Hematopoietic multipotent progenitor cell treated with erythropoietin and hydrocortisone succinate and interleukin-3 and kit ligand, for 17 days (in vitro differentiated cells): ENCODE measurements at places on chromosomes 3 and 15.

- no peak for DNase-seq
Measured at GRCh38 chr15:63354821-63355650, 26.6 kb downstream of the CA12 start.

- DNase-seq: no peak
Measured at GRCh38 chr15:100112061-100112420, 229.7 kb downstream of the ADAMTS17 start.

GRCh38 chr15:57769266-57769665 lies 62.8 kb downstream of the POLR2M start:
- DNase-seq: no peak

DNA sequence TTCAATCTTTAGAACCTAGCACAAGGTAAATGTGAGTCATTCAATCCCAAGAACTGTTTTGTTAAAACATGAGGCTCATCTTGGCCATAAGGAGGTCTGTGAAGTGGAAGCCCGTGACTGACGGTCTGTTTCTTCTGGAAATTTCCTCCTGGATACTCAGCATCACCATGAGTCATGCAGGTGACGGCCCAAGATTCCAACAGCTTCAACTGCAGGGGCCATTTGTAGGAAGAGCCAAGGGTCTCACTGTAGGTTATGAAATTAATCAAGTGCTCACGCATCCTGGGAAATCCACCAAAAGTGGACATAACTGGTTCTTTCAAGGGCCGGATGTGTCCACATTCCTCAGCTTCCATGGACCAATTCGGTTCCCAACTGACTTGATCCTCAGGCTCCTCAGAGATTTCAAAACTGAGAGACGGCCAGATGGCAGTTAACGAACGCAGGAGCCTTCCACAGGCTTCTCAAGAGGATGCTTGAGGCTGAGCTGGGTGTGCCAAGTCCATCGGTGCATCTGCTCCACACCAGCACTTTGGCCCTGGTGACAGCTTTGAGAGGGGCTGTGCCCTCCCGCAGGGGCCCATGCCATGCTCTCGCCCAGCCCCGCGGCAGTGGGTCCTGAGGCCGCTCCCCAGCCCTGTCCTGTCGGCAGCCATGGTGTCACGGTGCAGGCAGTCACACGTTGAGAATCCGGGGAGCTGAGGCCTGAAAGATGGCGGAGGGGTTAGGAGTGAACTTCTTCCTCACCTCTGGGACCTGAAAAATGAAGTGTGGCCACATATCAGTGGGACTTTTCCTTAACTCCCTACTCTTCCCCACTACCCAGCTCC lies 8.5 kb downstream of the MAP6D1 start:
- DNase-seq: no peak

DNA sequence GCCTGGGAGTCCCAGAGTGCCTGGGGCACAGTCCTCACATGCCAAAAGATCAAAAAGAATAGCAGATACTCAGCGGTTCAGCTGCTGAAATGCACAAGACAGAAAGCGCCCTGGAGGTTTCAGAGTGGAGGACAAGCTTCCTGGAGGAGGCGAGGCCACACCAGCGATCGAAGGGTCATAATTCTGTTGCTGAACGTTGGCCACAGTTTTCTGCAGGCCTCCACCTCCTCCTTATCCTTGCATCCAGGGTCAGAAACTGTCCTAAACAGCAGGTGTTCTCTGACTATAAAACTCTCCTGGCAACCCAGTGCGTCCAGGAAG lies 220.3 kb upstream of the LINGO1 start:
- no peak for DNase-seq

DNA sequence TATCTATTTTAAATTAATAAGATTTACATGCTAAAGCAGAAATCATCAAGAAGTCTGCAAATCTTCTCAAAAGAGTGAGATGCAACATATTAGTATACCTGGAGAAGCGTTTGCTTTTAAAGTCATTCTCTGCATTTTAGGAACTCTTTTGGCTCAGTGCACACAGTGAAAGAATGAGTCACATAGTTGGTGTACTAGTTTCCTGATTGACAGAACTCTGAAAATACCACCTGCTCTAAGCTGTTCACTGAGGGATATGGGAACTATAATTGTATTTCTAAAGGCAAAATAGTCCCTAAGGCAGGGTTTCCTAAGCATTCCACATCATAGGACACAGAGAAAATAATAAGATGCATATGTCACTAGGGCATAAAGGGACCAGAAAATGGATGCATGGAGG lies 838.5 kb downstream of the DIPK2A start:
- DNase-seq: no peak

GRCh38 chr15:41564286-41564959 lies 5.4 kb downstream of the TYRO3 start:
- DNase-seq: no peak

DNA sequence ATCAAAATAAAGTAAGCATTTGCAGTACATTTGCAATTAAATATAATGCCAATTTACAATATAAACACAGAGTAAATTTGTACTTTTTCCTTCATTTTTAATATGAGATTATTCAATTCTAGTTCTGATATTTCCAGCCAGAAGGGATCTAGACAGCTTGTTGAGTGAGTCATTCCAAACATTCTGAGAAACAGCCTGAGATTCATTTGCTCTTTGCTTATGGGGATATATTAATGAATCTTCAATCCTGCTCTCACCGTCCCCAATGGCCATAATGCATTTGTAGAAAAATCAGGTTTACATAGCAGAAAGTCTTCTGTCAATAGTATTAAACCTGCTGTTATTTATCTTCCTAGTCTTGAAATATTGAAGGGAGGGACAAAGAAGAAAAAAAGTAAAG lies 554.2 kb downstream of the TUSC7 start:
- no peak for DNase-seq

DNA sequence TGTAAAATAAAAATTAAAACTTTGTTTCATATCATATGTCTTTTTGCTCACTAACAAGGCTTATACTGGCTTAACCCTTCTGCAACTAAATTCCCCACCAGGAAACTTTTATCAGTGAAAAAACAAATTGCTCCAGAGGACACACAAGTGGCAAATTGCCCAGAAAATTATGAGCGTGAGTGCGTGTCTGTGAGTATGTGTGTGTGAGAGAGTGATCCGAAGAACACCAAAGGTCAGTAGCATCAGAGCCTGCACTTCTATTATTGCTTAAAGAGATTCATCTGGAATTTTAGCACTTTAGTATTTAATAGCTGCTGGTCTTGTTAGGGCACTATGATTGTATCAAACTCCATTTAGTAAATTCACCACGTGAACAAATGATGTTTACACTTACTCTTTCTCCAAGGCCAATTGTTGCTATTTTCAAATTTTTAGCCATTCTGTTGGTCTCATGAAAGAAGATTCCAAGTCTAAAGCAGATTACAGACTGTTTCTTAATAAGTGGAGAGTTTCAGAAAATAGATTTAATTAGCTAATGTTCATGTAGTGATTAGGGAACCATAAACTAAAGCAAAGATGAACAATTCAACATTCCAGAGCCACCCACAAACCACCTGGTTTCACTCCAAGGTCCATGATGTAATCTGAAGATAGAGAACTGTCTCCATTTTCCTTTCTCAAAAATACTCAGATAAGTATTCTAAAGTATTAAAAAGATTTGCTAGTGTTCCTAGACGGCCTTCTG lies 91.1 kb upstream of the IL12A start:
- no peak for DNase-seq

DNA sequence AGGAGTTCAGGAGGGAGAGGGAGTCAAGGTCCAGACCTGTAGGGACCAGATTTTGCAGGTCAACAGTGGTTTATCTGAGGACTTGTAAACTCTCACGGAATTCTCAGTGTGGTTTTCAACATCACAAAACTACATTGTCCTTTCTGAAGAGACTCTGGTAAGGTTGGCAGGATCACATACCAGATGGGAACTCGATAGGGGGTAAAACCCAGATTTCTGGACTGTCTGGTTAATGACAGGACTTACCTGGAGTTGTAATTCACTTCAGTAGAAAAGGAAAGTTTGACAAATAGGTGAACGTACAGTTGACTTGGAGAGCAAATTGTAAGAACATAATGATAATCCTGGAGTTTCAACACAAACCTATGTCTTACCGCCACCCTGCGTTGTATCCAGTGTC lies 5.3 kb downstream of the ITPR1 start:
- DNase-seq: no peak

DNA sequence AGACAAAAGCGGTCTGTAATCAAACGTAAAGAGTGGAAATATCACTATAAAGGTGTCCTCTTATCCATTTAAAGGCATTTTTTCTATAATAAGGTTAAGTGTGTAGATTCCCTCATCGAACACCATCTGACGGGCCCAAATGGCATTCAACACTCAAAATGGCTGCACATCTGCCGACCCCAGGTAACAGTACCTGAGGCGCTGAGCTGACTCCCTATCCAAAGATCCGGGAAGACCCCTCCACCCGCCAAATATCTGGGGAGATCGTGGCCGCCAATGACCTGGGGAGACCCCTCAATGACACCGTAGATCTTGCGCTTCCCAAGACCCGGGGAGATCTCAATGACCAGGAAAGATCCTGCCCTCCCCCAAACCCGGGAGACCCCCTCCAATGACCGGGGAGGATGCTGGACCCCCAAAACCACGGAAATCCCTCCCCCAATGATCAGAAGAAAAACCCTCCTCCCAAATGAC lies 476 bp downstream of the IP6K2 start:
- no peak for DNase-seq

DNA sequence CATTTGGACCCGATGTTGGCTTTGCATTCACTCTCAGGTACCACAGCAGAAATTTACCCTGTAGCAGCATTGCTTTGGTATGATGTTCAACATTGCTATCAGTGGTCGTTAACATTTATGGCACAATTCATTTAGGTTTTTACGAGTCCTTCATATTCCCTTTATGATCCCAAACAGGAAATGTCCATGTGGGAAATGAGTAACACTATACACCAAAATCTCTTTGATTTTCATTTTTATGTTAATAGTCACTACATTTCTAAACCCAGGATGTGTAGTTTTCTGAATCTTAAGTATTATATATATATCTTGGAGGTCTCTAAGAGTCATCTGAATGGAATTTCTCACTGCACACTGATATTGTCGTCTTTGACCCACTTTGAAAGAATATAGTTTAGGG lies 78.5 kb upstream of the RBMS3 start:
- no peak for DNase-seq

- no peak for DNase-seq
Measured at GRCh38 chr3:28150465-28151206, 90.8 kb upstream of the CMC1 start.

DNA sequence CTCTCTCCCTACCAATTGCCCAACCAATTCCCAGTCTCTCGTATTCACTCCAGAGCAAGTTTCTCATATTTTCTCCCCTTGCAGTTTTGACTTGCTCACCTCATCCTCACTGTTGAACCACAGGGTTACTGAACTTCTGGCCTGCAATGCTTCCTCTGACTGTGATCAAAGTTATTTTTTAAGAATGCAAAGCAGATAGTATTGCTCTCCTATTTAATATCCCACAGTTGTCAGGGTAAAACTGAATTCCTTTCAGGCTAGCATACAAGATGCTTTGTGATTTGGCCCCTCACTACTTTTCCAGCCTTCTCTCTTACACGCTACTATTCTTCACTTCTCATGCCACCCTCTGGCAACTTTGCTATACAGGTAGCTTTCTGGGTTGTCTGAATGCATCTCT lies 80.9 kb downstream of the LRRFIP2 start:
- no peak for DNase-seq

DNA sequence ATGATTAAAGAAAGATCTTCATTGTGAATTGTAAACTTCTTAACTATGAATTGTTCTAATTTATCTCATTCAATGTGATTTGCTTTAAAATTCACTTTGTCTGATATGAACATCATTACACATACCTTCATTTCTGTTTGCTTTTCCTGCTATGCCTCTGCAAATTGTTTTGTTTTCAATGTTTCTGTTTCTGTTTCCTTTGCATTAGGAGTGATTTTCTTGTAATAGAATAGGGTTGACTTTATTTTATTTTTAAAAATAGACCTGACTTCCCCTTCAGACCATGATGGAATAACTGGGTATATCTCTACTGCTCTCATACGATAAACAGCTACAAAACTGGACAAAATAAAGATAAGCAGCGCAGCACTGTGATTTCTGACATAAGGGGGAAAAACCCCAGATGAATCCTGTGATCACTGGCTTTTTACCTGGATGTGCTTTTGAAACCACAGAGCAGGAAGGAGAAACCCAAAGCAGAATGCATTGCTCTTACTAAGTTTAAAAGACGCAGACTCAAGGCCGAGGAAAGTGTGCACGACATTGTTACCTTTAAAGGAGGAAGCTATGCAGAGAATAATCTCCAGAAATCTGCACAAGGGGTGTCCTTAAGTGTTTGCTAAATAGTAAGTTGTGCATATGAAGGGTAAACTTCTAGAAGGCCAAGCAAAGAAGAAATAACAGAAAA lies 420.2 kb downstream of the TBC1D5 start:
- DNase-seq: no peak

- no peak for DNase-seq
Measured at GRCh38 chr3:12273045-12273695, 15.7 kb upstream of the PPARG start.

DNA sequence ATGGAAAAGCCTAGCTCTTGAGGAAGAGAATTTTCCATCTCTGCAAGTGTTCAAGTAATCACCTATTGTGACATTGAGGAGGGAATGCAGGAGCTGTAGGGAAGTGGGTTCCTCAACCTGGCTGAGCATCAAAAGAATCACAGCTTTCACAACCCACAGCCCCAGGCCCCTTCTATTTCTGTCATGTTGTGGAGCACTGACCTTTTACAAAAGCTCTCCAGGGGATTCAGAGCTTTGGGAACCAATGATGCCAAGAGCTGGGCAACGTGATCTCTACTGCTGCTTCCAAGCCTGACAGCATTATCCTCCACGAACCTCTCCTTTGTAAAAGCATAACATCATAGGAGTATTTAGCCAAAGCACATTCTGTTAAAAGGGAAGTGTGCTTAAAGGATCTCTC lies 231.1 kb downstream of the ADAMTS9 start:
- no peak for DNase-seq

- no peak for DNase-seq
Measured at GRCh38 chr3:105772635-105773034, 96.2 kb downstream of the CBLB start.

DNA sequence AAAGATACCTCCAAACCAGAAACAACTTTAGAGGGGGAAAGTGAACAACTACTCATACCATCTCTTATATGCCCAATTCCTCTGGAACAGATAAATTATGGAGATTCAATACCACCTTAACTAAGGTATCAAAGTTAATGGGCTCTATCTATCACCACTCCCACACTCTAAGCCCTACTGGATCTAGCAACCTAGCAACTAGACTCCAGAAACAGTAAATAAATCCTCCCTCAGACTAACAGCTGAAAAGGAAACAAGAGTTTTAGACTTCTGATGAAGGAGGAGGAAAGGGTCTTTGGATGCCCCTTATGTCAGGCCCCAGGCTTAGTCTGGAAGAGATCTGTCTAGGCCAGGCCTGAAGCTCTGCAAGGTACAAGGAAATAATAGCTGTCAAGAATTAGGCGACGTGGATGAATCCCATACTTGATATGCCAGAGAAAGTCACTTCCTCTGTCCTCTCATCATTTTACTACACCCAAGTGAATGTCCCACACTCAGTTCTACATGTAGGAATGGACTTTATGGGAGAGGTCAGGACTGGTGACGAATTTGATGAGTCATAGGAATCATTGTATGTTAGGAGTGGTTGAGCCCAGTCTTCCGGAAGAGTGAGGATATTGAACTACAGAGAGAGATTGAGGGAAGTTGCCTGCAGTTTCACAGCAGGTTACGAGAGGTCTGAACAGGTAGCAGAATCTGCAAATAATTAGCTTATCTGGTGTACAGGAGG lies 113.8 kb downstream of the AKAP13 start:
- DNase-seq: no peak
